ENCODE measurements at places on chromosomes 1 and 21. TPM values are rescaled to one million over a fixed set of nuclear protein-coding genes. Genes with fewer than 3 reads are reported as not detected.

The CFHR4 gene
- total RNA-seq, result 0.18 TPM

DNA sequence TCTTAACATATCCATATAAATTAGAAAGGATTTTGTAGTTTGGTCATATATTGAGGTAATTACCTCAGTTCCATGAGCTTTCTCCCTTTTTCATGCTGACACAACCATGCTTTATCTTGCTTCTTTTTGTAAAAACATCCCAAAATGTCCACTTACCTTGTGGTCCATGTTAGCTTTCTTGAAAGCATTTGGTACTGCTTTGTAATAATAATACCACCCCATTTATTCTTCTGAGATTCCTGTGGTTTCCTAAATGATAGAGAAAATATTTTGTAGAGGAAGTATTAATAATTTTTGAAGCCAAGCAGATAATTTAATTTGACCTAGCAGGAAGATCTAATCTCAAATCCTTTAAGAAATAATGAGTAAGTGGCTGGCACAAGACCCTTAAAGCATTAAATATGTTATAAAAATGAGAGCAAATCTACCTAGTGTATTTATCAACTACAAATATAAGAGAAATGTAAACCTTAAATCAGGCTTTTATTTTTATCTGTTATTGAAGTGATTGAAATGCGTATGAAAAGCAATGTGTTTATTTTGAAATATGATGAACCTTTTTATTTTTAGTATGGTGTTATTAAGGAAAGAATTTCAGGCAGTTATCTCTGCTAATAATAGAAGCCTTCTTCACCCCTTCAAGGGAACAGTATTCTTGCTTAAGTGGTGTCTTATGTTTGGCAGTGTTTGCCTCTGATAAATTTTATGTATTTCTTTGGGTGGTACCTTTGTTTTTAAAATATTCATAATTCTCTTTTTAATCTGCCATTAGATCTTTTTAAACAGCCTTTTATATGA is 9.2 kb downstream of the PRKAA2 start:
- no peaks in the 10 kb centered on the region for H3K27me3 ChIP-seq
- no peaks in the 10 kb centered on the region for H3K4me1 ChIP-seq
- no peak overlapping the region for H3K4me3 ChIP-seq
- H3K36me3 ChIP-seq, result no peaks in the 10 kb centered on the region
- no peak overlapping the region for H3K27ac ChIP-seq

The CPTP gene
- total RNA-seq, result 35.5 TPM

DNA sequence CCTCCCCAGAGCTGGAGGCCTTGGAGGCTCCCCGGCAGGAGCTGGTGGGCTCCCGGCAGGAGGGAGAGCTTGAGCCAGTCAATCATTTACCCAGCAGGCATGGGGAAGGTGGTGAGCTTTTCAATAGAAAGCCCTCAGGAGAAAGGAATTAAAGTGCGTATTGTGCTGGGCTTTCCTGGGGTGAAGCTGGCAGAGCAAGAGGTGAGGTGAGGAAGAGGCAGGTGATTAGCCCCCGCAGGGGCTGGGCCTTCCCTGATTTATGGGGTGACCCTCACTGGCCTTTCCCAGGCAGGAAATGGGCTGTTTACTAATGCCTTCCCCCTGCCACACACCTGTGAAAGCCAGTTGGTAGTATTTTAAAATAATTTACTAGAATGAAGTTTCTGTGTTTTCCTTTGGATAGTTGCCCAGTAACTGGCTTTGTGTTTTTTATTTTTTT is 25.8 kb downstream of the CLDN14 start:
- no peak overlapping the region for H3K4me3 ChIP-seq
- no peaks in the 10 kb centered on the region for H3K27me3 ChIP-seq
- H3K36me3 ChIP-seq, result no peaks in the 10 kb centered on the region

The GBP4 gene
- 7.3 TPM for total RNA-seq

- no peaks in the 10 kb centered on the region for H3K27me3 ChIP-seq
- H3K4me3 ChIP-seq, result no peak overlapping the region
- H3K4me1 ChIP-seq, result peaks cover 21% of the 10 kb centered on the region
- no peak for DNase-seq
- H3K36me3 ChIP-seq, result no peaks in the 10 kb centered on the region
Measured at GRCh38 chr1:50667272-50667671, 244.0 kb upstream of the DMRTA2 start.

DNA sequence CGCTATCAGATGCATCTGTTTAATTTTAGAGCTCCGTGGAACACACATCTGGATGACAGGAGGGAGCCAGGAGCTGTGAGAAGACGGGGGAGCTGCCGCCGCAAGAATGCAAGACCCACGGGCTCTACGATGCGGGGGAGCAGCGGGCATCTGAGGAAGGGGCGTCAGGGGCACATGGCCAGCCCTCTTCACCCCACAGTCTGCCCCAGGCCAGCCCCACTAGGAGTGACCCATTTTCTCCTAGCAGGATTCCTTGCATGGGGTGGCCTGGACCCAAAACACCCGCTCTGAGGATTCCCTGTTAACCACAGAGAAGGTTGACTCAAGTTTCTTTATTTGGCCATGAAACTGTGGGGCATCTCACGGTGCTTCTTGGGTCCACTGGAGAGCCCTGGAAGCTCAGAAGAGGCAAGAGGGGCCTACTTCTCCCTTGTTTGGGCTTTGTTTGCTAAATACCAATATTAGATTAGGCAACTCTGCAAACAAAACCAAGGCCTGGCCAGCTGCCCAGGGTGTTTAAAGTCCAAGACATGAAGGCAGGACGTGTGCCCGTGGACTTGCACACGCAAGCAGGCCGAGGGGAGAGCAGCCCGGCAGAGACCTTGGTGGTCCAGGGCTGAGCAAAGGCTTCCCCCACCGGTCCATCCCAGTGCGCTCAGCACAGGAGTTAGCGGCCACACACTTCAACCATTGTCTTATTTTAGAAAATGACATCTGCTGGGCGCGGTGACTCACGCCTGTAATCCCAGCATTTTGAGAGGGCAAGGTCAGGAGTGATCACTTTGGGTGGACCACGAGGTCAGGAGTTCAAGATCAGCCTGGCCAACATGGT is 89.8 kb downstream of the DHRS3 start:
- H3K27ac ChIP-seq, result no peak overlapping the region
- H3K27me3 ChIP-seq, result no peaks in the 10 kb centered on the region
- H3K4me1 ChIP-seq, result peaks cover 27% of the 10 kb centered on the region
- peak; percentile 83 for DNase-seq
- H3K4me3 ChIP-seq, result no peak overlapping the region

GRCh38 chr1:244862354-244862698 is 2.0 kb downstream of the HNRNPU start:
- peak overlapping the region; percentile 100 for H3K27ac ChIP-seq
- peaks cover 40% of the 10 kb centered on the region for H3K36me3 ChIP-seq
- DNase-seq, result no peak
- H3K4me3 ChIP-seq, result peak overlapping the region; percentile 94
- H3K27me3 ChIP-seq, result no peaks in the 10 kb centered on the region
- peaks cover 22% of the 10 kb centered on the region for H3K4me1 ChIP-seq

DNA sequence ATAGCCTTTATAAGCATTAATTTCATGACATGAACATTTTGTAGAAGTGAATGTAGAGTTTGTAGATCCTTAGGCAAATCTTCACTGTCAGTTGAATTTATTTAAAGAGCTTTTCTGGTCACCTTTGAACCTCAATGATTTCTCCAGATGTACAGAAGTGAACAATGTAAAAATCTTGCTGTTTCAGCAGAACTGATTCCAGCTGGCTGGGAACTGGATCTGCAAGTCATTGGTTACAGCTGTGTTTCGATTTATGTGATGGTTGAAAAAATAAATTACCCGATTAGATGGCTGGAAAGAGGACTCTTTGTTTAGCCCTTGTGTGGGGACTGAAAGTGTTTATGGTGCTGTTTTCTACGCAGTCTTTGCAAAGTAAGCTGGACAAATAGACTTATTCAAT is 849.8 kb downstream of the USP25 start:
- DNase-seq, result no peak
- H3K36me3 ChIP-seq, result no peaks in the 10 kb centered on the region
- H3K4me1 ChIP-seq, result no peaks in the 10 kb centered on the region
- no peaks in the 10 kb centered on the region for H3K27me3 ChIP-seq

DNA sequence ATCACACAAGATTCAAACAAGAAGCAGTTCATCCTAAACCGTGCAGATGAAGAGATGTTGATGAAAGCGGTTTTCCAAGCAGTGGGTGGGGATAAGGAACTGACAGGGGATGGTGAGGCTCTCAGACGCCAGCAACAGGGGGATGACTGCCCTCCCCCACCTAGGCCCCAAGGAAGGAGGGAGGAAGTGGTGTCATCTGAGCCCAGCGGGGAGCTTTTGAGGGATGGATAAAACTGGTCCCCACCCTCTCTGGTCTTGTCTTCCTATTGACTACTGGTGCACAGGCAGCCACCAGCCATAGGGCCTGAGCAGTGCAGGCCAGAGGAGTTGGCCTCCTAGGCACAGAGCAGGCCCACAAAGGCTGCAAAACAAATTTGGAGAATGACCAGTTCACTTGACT is 175.5 kb downstream of the HUNK start:
- H3K4me1 ChIP-seq, result no peaks in the 10 kb centered on the region
- H3K4me3 ChIP-seq, result no peak overlapping the region

The ERI3 gene
- 47.5 TPM for total RNA-seq

The TGFB2 gene
- 1.3 TPM for total RNA-seq

DNA sequence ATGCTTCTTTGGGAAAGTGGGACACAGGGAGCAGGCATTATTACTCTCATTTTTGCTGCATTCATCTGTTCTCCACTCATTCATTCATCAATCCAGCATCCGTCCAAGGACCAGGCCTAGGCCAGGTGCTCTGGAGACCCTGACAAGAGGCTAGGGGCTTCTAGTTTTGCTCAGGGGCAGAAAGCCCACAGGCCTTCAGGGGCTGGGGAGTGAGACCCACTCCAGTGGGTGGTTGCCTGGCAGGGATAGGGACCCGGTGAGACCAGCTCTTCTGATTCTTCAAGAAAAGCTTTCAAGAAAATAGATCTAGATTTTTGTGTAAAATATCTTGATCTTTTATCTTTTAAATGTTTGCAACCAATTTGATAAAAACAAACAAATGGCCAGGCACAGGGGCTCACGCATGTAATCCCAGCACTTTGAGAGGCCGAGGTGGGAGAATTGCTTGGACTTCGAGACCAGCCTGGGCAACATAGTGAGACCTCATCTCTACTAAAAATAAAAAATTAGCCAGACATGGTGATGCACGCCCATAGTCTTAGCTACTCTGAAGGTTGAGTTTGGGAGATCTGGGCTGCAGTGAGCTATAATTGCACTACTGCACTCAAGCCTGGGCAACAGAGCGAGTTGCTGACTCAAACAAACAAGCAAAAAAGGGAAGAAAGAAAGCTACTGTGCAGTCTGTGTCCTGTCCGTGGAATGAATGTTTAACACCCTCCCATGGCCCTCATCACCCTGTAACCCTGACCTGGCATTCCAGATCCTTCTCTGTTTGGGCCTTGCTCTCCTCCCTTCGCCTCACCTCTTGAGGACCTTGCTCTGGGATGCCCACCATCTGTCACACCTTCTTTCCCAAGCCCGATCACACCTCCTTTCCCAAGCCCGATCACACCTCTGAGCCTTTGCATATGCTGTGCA is 17.3 kb upstream of the LRP8 start:
- H3K27ac ChIP-seq, result no peak overlapping the region
- no peaks in the 10 kb centered on the region for H3K27me3 ChIP-seq
- H3K4me1 ChIP-seq, result no peaks in the 10 kb centered on the region
- no peaks in the 10 kb centered on the region for H3K36me3 ChIP-seq
- DNase-seq, result no peak
- no peak overlapping the region for H3K4me3 ChIP-seq
